ENCODE measurements at places on chromosomes 3 and 15.
A peak's percentile ranks its signal among the peaks of the same experiment; 100 is the strongest.

DNA sequence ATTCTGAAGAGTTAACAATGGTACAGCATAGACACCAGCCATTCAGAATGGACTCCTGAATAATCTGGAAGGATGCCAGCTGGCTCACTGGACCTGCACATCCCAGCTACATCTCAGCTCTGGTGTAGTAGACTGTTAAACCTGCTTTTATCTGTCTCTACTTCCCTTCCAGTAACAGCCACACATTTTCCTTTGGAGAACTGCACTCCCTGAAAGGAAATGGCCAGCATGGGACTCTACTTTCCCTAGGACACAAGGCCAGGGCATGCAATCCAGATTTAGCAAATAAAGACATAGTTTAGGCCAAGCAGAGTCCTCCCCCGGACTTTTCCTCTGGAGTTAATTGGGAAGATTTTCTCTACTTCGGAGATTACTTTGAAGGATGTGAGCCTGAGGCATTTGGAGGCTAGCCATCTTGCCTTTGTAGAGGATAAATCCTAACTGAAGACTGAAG lies 82.7 kb upstream of the TCF12 start:
- peak; percentile 8 for DNase-seq

GRCh38 chr3:194274424-194275085 lies 76.6 kb downstream of the CPN2 start:
- DNase-seq = no peak

GRCh38 chr15:58479941-58480340 lies 48.1 kb downstream of the LIPC start:
- no peak for DNase-seq

GRCh38 chr15:79051941-79052731 lies 38.4 kb downstream of the RASGRF1 start:
- no peak for DNase-seq

- no peak for DNase-seq
Observed at GRCh38 chr15:80706161-80706560, 11.1 kb downstream of the ABHD17C start.

- no peak for DNase-seq
Observed at GRCh38 chr15:48279608-48280007, 51.6 kb upstream of the DUT start.

DNA sequence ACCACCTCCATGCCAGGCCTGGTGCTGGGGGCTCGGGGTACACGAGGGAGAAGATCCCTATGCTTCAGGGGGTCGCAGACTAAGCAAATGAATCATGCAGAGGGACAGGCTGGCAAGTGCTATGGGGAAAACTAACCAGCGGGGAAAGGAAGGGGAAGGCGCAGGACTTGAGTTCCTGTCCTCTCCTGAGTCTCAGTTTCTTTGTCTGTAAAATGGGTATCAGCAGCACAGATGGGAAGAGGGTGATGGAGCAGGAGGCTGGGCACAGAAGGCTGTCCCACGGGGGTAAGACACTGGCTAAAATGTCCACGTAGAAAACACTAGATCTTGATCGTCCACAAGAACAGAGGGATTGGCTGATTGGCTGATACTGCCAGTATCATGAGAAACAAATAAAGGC lies 39.8 kb downstream of the RGMA start:
- DNase-seq = no peak

DNA sequence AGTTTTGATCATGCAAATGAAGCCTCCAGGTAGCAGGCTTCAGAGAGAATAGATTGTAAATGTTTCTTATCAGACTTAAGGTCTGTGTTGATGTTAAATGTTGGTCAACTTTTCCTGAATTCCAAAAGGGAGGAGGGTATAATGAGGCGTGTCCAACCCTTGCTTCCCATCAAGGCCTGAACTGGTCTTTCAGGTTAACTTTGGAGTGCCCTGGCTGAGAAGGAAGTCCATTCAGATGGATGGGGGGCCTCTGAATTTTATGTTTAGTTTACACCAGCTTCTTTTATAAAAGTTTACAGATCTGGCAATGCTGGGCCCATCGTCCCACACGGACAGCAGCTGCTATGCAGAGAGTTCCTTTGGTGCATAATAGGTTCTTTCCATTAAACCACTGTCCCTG lies 8.9 kb downstream of the CCDC13 start:
- DNase-seq = no peak

DNA sequence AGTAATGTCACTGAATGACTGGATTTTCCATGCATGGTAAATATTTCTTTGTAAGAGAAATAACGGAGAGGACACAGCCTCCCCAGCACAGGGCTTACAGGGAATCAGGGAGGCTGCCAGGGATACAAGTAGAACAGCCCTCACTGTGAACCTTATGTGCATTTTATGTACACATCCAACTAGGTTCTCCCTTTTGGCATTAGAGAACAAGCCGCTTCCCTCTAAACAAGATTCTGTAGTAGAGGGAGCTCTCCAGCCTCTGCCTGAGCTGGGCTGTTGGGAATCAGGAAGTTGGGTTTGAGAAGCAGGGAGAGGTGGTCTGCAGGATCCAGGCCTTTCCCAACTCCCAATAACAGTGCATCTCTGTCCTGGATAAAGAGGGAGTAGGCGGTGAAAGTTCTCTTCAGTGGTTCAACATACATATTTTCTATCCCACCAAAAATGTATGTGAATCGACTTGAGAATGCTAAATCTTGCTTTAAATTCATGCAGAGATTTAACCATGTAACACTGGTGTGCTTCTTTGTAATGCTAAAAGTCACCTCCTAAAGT lies 83.7 kb downstream of the ARNT2 start:
- DNase-seq = no peak

GRCh38 chr15:25839638-25840156 lies 23.4 kb downstream of the ATP10A start:
- DNase-seq = no peak

- peak; percentile 99 for DNase-seq
Observed at GRCh38 chr3:190385731-190386688, 2.0 kb upstream of the CLDN16 start.

GRCh38 chr3:131470377-131470776 lies 32.4 kb downstream of the MRPL3 start:
- DNase-seq = no peak

GRCh38 chr3:193865339-193865738 lies 270.6 kb upstream of the HES1 start:
- no peak for DNase-seq

DNA sequence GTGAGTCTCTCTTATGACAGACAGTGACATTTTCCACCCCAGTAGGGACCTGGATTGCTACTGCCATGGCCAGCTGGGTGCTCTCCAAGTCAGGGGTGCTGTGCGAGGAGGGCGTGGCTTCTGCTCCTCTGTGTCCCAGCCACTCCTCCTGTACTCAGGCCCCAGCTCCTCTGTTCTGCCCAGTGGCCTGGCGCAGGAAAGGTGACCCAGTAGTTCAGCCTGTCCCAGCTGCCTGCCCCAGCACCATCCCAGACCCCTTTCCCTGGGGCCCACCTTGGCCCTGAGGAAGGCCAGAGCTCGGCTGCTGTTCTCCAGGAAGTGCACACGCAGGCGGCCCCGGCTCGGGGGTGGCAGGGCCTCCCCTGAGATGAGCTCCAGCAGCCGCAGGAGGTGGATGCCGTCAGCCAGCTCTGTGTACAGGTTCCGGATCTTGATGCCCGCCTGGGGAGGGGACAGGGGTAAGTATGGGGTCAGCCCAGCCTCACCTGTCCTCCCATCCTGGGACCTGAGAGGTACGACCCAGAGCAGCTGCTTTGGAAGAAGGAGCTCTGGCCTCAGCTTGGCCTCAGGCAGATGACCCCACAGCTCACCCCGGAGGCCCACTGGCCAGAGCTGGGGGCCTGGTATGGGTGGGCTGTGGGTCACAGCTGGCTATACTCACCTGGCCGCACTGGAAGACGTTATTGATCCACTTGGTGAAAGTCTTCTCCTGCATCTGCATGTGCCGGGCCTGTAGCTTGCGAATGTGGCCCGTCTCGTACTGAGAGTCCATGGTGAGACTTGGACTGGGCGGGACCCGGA lies 1.0 kb downstream of the SPTBN5 start:
- no peak for DNase-seq

DNA sequence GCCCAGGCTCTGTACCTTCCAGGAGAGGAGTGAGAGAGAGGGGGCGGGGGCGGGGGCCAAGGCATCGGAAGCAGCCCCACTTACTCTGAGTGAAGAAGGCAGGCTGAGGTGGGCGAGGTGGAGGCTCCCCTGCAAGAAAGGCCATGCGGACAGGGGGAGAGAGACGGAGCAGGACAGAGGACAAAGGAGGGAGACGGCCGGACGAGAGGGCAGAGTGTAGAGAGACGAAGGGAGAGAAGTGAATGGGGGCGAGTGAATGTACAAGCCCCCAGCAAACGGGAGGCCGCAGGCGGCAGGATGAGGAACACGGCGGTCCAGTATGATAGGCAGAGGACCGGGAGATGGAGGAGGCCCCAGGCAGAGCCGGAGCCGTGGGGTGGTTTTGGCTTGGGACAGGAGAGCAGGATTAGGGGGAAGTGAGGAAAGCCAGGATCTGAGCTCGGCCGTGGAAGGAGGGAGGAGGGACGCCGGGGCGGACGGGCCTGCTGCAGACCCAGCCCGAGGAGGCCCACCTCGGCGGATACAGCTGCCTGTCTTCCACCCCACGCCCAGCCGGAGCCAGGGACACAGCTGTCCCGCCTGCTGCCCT lies 38.8 kb downstream of the TNK2 start:
- DNase-seq = no peak

GRCh38 chr3:173762501-173762900 lies 365.0 kb downstream of the NLGN1 start:
- no peak for DNase-seq

GRCh38 chr3:182837855-182838454 lies 44.7 kb downstream of the ATP11B start:
- DNase-seq = peak; percentile 64

- no peak for DNase-seq
Observed at GRCh38 chr3:136995652-136996051, 37.9 kb downstream of the IL20RB start.

DNA sequence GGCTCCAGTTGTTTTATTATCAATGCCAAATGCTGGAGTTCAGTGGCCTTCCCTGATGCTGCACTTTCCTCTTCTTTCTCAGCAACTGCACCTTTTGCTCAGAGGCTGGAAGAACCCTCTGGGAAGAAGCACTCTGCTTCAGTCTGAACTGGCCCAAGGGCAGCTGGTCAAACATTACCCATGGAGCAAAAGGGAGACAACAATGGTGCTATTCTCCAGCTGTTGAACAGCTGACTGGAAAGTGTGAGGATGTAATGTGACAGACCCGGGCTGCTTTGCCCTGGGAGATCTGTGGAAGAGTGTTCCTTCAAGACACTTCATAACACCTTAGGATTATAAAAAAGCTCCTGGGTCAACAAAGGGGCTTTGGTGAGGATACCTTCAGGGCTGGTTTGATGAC lies 84.9 kb downstream of the EPHB1 start:
- DNase-seq = no peak

- no peak for DNase-seq
Observed at GRCh38 chr3:42051384-42052131, 39.6 kb upstream of the TRAK1 start.

DNA sequence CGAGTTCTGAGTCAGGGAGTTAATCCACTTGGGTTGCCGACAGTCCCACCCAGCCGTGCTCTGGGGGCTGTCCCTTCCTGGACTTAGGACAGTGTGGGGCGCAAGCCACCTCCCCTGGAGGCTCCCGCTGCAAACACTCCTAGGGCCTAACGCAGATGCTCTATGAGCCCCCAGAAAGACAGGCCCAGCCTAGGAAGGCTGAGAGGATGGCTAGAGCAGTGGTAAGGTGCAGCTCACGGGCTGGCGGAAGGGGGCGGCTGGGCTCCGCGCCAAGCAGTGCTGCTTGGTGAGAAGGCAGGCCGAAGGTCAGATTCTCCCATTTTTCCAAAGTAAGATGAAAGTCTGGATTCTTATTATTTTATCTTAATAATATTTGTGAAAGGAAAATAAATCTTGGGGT lies 84.6 kb upstream of the ALDH1L1 start:
- DNase-seq = no peak

DNA sequence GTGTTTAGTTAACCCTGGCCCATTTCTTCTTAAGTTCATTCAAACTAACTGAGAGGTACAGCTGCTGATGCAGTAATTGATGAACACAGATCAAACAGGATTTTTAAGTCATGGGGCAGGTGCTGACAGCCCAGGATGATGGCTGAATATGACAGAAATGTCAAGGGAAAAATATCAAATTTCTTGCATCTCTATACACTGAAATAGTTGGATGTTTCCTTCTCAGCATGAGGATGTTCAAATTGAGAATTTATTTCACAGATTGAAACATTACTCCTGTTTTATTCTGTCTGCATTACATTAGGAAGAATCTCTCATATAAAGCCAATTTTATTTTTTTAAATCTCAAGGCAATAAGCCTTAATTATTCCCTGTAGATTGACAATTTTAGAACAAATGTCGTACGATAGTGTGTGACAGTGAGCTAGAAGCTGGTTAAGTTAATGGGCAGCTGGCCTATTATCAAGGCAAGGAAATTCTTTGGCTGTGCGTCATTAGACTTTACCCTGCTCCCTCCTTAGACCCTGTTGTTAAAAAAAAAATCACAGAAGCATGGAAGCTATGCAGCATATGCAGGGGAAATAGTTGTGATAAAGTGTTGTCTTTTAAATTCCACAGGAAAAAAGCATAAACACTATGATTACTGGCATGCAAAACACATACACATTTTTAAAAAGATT lies 183.8 kb upstream of the KCNMB2 start:
- DNase-seq = peak; percentile 88

GRCh38 chr15:64845183-64845611 lies 3.5 kb downstream of the PLEKHO2 start:
- no peak for DNase-seq

DNA sequence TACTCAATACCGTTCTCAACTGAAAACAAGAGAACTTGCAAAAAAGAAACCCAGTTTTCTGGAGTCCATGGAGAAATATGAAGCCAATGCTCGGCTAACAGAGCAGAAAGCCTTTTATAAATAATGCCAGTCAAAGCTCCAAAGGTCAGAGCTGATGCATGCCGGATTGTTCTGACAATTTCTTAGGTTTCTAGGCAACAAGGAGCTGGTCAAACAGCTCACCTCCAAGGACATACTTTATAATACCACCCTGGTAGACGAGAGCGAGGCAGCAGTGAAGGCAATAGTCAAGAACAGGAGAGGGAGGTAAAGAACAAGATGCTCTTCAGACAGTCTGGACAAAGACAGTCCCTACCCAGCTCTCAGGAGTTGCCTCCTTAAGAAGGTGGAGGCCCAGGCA lies 111.1 kb downstream of the UBE3A start:
- no peak for DNase-seq

DNA sequence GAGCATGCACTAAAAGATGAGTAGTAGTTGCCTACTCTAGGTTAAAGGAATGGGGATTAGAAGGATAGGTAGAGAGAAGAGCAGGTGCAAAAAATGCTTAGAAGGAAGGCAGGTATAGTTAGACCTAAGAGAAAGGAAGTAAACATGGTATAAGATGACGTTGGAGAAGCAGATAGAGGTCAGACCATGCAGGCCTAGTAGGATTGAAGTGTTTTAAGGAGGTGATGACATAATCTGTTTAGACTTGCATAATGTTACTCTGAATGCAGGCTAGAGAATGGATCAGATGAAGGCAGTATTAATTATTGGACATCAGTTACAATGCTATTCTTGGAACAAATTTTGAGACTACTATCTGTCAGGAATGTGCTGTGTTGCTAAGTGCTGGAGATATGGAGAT lies 11.1 kb upstream of the ECT2 start:
- no peak for DNase-seq

GRCh38 chr15:70259640-70260508 lies 162.2 kb upstream of the TLE3 start:
- peak; percentile 25 for DNase-seq

All from ELR (cell line).